SK-N-SH treated with all-trans-retinoic acid at 6 μM for 48 hours (cell line): ENCODE measurements at places on chromosomes 1 and 21.
A peak's percentile ranks its signal among the peaks of the same experiment; 100 is the strongest.

- no peak for ATAC-seq
Measured at GRCh38 chr1:92945748-92946270, 15.5 kb downstream of the DIPK1A start.

- ATAC-seq: peak; percentile 9
Measured at GRCh38 chr1:94334764-94335163, 83.4 kb upstream of the ABCD3 start.

- ATAC-seq: no peak; the same call in 2 of the 3 replicates
Measured at GRCh38 chr1:206142011-206142410, 24.8 kb upstream of the AVPR1B start.

- ATAC-seq: peak; percentile 94
Measured at GRCh38 chr1:161885003-161885402, 118.9 kb downstream of the ATF6 start.

DNA sequence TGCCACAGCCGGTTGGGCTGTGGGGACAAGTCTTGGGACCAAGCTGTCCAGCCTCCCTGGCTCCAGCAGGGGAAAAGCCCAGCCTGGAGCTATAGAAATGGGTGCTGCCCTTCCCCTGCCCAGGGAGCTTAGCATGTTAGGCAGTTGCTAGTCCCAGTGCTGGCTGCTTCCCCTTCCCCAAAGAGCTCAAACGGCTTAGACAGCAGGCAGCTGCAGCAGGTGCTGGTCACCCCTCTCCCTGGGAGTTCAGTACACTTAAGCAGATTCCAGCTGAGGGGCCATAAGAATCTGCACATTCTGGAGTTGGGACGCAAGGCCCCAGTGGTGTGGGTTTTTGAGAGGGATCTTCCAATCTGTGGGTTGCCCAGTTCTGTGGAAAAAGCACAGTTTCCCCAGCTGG is 11.1 kb upstream of the REG4 start:
- ATAC-seq: no peak

DNA sequence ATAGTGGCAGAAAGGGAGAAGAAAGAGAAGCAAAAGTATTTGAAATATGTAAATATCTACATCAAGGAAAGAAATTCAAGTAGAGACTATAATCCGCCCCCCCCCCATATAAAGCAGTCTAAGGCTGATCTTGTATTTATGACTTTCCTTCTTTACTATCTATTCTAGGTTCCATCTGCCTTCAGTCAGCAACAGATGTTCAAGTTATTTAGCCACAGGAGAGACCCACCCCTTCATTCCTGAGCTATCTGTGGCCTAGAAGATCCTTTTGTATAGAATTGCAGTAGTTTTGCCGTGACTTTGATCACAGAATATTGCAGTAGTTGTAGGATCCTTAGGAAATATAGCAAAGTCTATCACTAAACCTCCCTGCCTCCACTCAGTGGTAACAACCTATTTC is 10.7 kb upstream of the BSDC1 start:
- no peak for ATAC-seq

- peak; percentile 67 for ATAC-seq
Measured at GRCh38 chr1:205344066-205344928, 12.4 kb downstream of the KLHDC8A start.
